ENCODE measurements at places on chromosomes 5 and 9. TPM values are rescaled to one million over a fixed set of nuclear protein-coding genes. Genes with fewer than 3 reads are reported as not detected.

DNA sequence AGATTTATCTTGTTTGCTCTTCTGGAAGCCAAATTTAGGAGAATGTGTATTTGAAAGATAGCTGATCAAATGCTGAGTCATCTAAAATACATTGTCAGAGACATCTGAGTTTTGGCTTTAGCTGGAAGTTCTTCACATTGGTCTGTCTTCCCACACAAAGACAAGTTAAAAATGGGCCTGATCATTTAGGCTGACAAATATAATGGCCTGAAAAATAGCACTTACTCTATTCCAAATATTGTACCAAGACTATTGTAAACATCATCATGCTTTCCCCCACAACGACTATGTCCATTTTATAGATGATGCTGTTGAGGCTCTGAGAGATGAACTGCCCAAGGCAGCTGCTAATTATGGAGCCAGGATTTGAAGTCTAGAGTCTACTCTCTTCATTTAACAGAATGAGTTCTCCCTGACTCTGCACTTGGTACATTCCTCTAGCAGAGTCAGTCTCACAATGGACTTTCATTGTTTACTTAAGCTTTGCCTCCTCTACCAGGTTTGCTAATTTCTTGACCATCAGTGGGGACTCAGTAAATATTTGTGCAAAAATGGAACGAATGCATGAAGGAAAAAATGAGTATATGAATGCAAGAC is 619.4 kb upstream of the KLF4 start:
- DNase-seq: no peak

DNA sequence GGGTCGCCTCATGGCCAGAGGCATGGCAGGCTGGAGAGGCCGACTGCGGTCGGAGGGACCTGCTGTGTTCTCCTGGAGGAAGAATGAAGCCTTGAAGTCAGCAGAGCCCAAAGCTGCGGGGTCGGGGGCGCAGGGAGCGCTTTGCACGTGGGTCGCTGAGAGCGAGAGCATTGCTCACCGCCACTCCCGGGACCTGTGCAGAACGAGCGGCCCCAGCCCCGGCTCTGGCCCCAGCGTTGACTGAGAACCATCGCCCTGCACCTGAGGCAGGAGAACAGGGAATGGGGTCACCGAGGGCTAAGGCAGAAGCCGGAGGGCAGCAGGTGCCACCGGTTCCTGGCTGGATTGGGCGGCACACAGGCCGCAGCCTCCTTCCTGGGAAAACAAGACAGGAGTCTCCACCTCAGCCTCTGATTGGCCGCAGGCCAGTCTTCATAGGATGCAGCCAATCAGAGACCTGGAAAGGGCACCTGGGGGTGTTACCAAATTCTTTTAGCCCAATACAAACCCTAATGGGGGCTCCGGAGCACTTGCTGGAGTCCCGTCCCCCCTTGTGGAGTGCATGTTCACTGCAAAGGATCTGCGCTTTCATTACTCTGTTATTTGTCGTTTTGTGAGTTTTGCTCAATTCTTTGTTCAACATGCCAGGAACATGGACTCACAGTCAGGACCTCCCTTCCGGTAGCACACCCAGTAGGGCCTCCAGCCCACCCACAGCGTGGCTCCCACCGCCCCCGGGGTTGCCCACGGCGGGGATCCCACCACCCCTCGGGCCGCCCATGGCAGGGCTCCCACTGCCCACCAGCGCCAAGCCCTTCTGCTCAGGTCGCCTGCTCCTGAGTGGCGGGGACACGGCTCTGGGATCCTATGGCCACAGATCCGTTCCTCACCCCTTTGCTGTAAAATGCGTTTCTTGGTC is 24.7 kb upstream of the SLC6A19 start:
- DNase-seq: no peak

Gene PCDHB10
- 0.51 TPM for total RNA-seq

Gene GPR150
- total RNA-seq: 0.25 TPM

DNA sequence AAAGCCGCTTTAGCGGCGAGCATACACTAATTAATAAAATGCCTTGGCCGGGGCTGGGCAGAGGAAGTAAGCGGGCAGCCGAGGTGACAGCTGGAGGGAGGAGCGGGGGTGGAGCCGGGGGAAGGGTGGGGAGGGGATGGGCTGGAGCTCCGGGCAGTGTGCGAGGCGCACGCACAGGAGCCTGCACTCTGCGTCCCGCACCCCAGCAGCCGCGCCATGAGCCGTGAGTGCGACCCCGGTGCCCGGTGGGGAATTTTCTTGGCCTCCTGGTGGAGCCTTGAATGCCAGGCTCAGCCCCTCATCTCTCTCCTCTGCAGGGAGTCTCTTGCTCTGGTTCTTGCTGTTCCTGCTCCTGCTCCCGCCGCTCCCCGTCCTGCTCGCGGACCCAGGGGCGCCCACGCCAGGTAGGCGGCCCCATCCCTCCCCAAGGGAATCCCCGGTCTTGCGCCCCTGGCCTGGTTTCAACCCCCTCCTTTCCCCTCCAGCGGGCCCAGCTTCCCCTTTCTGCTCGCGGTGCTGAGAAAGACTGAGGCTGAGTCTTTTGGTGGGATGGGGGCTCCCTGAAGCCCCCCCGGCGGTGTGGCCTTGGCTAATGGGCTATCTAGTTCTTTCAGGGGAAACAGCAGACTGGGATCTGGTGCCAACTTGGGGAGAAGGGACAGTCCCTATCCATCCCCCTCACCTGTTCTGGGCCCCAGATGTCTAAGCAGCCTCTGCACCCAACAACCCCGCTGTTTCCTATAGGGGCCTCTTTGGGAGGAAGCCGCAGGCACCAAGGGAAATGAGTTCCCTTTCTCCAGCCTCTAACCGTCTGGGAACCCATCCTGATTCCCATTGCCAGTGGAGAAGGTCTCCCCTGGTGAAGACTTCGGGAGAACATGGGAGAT is at the start of gene PTGS1:
PTGS1 (plus strand) TSS at position 156 of the 887 bp plus-strand sequence; CDS start at position 217, 61 bp downstream.
- no peak for DNase-seq

Gene SV2C
- total RNA-seq: 0.04 TPM

Gene ATP6V1G1
- 214 TPM for total RNA-seq

DNA sequence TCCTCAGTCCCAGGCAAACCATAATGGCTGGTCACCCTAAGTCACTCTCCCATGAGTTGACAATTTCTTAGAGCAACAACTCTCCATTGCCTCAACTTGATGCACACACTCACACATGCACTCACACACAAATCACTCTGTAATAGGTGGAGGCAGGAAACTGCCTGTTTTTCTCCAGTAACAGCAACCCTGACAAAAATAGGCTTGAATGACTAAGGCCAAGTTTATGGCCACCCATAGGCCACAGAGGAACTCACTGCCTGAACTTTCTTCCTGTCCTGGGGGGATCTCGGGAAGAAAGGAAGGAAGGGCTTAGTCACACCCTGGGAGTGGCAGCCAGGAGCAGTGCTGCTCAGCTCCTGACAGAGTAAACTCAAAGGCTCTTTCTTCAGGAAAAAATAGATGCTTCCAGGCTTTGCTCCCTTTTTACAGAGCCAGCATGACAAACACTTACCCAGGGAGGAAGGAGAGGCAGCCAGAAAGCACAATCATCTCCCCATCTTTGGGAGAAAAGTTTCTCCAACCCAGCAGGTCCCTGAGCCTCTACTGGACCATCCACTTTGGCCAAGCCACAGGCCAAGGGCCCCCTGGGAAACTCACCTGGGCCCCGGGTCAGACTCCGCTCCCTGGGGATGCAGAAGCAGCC is 368 bp downstream of the SH3TC2 start:
- peak; percentile 38 for DNase-seq

Gene SLC6A7
- not detected for total RNA-seq

DNA sequence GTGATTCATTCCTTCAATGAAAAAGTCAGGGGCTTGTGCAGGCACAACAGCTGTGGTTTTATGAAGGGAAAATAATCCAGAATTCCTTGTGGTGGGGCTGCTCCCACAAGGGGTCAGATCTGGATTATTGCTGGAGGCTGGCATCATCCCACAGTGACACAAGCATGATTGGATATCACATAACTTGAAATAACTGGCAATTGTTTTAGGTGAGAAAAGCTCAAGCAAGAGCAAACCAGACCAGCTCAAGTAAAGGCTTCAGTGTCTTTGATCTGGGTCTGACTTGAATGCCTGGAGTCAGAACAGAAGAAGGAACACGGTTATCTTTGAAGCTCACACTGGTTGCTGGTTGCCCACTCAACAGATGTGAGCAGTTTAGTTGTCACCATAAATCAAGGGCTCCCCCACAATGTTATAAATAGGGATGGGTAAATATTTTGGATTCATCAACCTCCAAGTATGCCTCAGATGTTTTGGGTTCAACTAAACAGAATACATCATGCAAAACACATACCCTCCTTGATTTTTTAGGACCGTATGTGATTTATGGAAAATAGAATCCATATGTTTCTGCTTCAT is 3.1 kb upstream of the ZNF474 start:
- no peak for DNase-seq

DNA sequence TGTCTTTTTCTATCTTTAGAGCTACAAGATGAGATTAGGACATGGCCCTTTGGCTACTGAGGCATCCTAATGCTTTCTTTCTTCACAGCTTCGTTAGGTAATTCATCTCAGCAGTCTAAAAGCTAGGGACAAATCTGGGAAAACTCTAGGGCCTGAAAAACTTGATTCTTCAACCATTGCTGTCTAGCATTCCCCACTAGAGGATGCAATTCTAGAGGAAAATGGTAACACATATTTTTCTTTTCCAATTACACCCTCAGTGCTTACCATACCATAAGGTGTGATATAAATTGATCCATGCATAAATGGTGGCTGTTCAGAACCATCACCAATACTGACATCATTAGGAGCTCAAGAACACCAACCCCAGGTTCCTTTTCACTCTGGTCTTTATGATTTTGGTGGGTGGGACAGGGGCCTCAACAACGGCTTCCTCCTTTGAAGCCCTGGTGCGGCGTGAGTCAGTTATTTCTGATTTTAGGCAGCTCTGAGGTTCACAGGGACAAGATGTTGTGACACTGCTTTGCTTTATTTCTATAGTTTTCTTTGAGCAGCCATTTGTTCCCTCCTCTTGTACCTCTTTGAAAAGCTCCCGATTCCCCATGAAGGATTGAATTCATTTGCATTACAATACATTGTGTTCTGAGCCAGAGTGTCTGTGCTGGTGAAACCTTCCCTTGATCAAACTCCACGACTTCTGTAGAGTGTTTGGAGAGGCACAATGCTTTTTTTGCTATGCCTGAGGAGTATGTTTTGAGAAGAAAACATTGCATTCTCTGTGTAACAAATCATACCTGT is 526.0 kb upstream of the TRPC7 start:
- DNase-seq: no peak

GRCh38 chr5:38867416-38867815 is 21.6 kb downstream of the OSMR start:
- DNase-seq: no peak

Gene MFAP3
- 33.7 TPM for total RNA-seq

Gene PLPPR1
- not detected for total RNA-seq

DNA sequence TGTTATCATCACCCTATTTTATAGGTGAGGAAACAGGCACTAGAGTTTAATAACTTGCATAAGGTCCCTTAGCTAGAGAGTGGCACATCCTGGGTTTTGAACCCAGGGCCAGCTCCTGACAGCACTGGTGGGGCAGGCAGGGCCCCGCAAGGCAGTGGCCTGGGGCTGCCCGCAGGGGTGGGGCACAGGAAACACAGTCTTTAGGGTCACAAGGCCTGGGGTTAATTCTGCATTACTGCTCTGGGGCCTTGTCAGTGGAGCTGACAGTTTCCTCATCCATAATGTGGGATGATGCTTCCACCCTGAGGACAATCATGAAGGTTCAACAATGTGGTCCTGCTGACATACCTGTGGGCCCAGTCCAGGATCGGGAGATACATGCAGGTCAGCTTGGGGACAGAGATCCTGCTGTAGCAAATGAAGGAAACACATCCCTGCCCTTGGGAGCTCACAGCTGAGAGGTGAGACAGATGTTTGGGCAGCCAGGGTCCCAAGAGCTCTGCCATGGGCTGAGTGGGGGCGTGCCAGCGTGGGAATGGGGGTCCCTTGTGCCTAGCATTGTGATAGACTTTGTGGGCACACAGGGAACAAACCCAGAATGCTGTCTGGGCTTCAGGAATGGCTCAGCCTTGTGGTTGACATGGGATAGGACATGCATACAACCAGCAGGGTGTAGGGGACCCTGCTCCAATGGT is 14.7 kb downstream of the FGF18 start:
- DNase-seq: no peak

DNA sequence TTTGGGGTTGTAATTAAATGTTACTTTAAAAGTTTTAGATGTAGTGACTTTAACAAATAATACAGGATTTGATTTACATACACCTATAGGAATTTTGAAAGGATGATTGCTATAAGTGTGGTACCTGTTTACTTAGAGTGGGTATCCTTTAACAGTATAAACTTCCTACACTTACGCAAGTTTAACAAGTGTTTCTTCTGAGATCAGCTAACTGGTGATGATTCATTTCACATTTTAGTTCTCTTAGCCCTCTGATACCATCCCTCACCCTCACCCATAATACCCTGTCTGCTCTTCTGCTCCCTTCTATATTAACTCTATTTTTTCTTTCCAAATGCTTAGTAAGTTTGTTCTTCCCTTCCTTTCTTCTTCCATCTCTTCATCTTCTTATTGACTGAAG is 197.9 kb downstream of the GDNF start:
- DNase-seq: no peak

- DNase-seq: no peak
These were observed 136.5 kb downstream of the PRR16 start for GRCh38 chr5:120600639-120601038.

- no peak for DNase-seq
These were observed 359.0 kb upstream of the SLC30A5 start for GRCh38 chr5:68734781-68735180.

Gene HTR4
- total RNA-seq: 0.25 TPM

Gene FAM151B
- total RNA-seq: 0.38 TPM

- no peak for DNase-seq
These were observed 142.4 kb upstream of the GRAMD2B start for GRCh38 chr5:126280846-126281245.

DNA sequence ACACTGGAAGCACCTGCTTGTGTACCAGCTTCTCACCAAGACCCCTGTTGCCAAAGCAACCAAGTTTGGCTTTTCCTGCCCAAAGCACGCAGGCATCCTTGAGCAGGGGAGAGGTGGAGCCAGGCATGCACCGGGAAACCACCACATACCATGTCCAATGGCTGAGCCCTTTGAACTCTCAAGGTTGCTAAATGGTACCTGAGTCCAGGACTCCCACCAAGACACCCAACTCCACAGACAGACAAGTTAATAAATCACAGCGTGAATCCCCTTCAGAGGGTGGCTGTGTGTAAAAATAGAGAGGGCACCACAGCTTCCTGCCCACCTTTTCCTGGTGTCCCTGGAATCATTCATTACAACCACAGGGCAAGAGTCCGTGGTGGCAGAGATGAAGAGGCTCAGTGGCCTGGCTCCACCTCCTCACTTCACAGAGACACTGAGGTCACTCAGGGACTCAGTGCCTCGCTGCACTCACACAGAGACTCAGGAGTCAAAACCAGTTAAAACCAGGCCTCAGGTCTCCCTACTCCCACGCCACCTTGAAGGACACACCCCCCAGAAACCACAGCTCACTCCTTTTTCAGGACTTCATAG is 143.7 kb downstream of the C5orf15 start:
- DNase-seq: no peak

Gene F12
- total RNA-seq: 1.9 TPM

- DNase-seq: peak; percentile 25
These were observed 48.5 kb downstream of the SEMA5A start for GRCh38 chr5:9497347-9497746.
